Activated naive CD8-positive, alpha-beta T cell treated with anti-CD3 and anti-CD28 coated beads, Interleukin-2, amount 10 ng/mL, durations not matched to agents 7 days and 5 days (primary cell): ENCODE measurements at places on chromosomes 1 and 21. TPM values are rescaled to one million over a fixed set of nuclear protein-coding genes. Genes with fewer than 3 reads are reported as not detected.

S100A7A gene
- total RNA-seq = not detected

USP16 gene
- total RNA-seq = 40.9 TPM

CLCNKB gene
- not detected for total RNA-seq

- DNase-seq = no peak
Measured at GRCh38 chr1:30786264-30786991, 28.9 kb upstream of the LAPTM5 start.

DNA sequence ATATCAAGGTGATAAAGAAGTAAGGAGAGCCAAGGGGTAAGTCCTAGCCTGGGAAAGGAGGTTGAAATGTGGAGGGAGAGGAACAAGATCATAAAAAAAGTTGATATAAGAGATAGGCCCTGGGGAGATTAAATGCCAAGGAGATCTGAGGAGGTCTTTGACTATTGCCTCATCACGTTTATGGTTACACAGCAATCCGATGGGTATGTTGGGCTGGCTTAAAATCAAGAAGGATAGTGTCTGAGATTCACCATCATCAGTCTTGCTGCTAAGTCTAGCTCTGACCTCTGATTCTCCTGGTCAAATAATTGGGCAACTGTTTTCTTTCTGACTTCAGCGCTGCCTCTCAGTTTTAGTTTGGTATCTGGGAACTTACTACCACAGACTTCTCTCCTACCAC, 416.3 kb downstream of the GPATCH2 start:
- DNase-seq = no peak

DNA sequence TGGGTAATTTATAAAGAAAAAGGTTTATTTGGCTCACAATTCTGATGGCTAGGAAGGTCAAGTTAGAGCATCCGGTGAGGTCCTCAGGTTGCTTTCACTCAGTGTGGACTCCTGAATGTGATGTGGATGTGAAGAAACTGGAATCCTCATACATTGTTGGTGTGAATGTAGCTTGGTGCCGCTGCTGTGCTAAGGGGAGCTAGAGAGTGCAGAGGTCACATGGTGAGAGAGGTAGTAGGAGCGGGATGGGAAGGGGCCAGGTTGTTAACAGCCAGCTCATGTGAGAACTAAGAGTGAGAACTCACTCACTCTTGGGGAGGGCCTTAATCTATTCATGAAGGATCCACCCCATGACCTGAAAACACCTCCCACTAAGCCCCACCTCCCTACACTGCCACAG, 21.8 kb downstream of the ITSN1 start:
- no peak for DNase-seq

DNA sequence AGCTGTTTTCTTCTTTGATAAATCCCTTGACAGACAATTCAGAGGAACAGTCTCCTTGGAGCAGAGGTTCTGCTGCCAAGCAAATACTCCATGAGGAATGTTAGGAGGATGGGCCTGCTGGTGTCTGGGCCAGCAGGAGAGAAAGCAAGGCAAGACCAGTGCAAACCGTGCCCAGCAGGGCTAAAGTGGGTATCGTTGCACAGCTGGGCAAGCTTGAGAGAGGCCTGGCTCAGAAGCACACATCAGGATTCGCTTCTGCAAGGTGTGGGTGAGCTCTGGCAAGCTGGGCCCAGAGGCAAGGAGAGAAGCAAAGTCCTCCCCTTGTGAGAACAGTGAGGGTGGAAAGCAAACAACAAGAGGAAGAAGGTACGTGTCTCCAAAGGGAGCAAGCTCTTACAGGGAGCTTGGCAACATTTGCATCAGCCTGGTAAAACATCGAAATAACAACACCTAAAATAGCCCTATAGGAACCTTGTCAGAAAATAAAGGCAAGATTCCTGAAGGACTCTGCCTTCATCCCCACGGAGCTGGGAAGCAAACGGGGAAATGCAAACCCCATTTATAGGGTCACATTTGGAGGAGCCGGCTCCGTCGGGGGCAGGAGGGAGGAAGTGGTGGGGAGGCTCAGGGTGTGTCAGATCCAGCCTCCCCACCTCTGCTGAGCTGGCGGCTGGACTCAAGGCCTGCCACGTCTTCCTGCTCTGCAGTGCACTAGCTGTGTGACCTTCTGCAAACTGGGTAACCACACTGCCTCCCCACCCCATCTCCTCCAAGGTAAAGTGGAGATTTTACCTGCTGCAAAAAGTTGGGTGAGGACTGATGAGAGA, 62.3 kb upstream of the HIVEP3 start:
- DNase-seq = peak; percentile 45

- no peak for DNase-seq
Measured at GRCh38 chr1:172431204-172431603, 10.7 kb downstream of the C1orf105 start.

- DNase-seq = no peak
Measured at GRCh38 chr21:35922618-35923017, 137.7 kb downstream of the SETD4 start.

- no peak for DNase-seq
Measured at GRCh38 chr1:14313731-14314431, 284.6 kb upstream of the KAZN start.

GRCh38 chr1:247113094-247113497, 8.9 kb upstream of the ZNF669 start:
- no peak for DNase-seq

- DNase-seq = no peak
Measured at GRCh38 chr21:27589781-27590180, 622.9 kb upstream of the ADAMTS5 start.

GRCh38 chr1:198492872-198493271, 47.6 kb downstream of the ATP6V1G3 start:
- DNase-seq = no peak

DNA sequence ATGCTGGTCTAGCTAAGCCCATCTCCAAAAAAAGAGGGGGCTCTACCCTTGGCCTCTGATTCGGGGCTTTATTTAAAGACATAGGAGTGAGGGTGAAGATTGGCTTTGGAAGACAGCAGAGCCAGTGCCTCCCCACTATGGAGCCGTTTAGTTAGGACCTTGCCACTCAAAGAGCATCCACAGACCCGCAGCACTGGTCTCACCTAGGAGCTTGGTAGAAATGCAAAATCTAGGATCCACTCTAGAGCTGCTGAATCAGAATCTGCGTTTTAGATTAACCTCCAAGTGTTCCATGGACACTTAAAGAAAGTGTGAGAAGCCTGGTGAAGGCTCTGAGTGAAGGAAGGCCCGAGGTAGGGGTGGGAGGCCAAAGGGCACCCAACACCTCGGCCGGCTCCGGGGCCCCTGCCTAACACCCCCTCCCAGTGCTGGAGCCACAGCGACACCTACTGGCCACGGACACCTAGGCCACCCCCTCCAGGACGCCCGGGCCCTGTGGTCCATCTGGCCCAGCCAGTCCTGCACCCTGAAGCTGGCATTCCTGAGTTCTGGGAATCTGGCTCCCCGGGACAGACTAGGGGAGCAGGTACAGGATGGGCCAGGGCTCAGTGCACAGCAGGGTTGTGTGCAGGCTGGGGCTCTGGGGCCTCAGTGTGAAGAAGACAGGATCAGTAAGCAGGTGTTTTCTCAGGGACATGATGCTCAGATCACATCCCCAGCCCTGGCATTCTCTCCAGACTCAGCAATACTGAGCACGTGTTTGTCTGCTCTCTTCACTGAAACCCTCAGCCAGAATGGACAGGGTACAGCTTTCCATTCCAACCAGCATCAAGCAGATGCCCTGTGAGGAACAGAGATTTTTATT, 79.2 kb downstream of the TMEM53 start:
- peak; percentile 86 for DNase-seq

GRCh38 chr1:194362327-194362726, 1175.9 kb upstream of the B3GALT2 start:
- no peak for DNase-seq

- no peak for DNase-seq
Measured at GRCh38 chr1:83693427-83694126, 305.4 kb downstream of the TTLL7 start.
